ENCODE measurements at places on chromosomes 7 and 10. TPM values are rescaled to one million over a fixed set of nuclear protein-coding genes. Genes with fewer than 3 reads are reported as not detected.

Gene MYL10
- 0.18 TPM for polyA plus RNA-seq

Gene ITIH5
- 10.3 TPM for polyA plus RNA-seq

Gene CRYGN
- polyA plus RNA-seq, result 0.10 TPM

Gene GNAT3
- not detected for polyA plus RNA-seq

Gene ARL5B
- 2.7 TPM for polyA plus RNA-seq

Gene LRGUK
- 0.05 TPM for polyA plus RNA-seq

Gene ANKRD7
- not detected for polyA plus RNA-seq

Gene SUN3
- polyA plus RNA-seq, result not detected

DNA sequence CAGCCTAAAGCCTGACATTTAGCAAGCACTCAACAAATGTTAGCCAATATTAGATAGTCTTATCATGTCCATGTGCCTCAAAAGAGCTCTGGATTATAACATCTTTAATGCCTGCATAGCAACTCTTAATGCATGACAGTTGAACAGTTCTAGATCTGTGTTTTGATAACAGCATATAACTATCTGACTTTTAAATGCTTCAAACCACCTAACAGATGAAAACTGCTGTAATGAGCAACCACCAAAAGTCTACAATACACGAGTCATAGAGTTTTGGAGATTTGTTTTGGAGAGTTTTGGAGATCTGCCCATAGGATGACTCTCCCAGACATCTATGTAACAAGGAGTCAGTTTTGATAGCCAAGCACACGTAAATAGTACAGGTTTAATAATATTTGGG lies 227.3 kb downstream of the TWIST1 start:
- DNase-seq, result peak; percentile 77

- DNase-seq, result no peak
Observed at GRCh38 chr7:5419539-5420066, 4.0 kb downstream of the TNRC18 start.

- no peak for DNase-seq
Observed at GRCh38 chr10:131242007-131242406, 69.5 kb downstream of the TCERG1L start.

DNA sequence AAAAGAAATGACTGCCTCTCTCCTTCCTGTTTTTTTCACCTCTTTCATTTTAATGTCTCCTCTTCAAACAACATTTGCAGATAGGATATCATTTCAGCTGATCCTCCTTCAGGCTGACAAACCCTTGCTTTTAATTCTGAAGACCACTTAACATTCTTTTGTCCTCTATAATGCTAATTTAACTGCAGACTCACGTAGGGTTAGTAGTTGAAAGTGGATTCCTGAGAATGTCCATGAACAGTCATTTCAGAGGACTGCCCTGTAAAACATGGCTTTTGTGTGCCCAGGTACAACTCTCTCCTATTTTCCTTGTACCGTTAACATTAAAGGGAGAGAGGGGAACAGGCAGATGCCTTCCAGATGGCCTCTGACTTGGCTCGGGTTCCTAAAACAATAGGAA lies 524.4 kb downstream of the SDK1 start:
- DNase-seq, result no peak

DNA sequence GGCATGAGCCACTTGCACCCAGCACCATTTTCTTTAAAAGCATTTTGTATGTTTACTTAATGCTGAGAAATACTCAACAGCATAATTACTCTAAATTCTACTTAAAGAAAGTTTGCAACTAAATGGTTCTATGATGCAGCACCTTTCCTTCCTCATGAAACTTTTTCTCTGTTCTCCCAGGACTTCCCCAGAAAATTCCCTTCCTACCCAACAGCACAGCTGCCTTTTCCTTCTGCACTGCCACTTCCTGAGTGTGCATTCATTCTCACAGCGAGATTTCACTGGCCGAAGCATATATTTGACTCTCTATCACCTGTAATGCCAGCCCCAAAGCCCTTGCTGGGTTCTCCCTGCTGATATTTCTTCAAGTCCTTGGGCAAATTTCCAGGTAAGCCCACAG lies 41.5 kb upstream of the DGKI start:
- DNase-seq, result no peak

DNA sequence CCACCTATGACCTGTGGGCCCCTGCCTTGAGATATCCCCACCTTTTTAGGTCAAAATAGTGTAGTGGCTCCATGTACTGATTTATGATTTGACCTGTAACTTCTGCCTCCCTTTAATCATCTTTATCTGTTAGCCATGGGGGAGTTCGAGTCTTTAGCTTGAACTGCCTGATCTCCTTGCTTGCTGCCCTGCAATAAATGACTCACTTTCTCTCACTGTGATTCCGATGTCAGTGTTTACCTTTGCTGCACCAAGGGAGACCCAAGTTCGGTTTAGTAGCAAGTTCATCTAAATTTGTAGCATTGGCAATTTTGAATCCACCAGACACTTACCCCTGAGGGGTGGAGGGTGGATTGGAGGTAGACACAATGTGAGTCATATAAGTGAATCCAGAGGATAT lies 814.6 kb upstream of the AUTS2 start:
- no peak for DNase-seq

DNA sequence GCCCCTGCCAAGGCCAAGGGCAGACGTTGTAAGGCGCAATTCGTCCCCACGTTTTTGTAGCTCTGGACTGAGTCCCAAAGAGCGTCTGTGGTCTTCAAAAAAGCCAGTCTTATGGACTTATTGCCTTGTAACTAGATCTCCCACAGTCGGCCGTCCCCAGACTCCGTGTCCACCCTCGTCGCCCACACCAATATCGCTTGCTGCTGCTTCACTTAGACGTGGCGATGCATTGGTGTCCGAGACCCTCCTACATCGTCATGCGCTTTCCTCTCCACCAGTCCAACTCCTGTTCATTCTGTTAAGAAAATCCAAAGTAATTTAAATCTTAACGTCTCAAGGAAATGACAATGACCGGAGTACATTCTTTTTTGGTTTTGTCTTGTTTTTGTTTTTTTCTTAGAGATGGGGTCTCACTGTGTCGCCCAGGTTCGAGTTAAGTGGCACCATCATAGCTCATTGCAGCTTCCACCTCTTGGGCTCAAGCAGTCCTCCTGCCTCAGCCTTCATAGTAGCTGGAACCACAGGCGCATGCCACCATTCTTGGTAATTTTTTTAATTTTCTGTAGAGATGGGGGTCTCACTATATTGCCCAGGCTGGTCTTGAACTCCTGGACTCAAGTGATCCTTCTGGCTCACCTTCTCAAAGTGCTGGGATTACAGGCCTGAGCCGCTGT lies 851 bp downstream of the KIFBP start:
- no peak for DNase-seq

DNA sequence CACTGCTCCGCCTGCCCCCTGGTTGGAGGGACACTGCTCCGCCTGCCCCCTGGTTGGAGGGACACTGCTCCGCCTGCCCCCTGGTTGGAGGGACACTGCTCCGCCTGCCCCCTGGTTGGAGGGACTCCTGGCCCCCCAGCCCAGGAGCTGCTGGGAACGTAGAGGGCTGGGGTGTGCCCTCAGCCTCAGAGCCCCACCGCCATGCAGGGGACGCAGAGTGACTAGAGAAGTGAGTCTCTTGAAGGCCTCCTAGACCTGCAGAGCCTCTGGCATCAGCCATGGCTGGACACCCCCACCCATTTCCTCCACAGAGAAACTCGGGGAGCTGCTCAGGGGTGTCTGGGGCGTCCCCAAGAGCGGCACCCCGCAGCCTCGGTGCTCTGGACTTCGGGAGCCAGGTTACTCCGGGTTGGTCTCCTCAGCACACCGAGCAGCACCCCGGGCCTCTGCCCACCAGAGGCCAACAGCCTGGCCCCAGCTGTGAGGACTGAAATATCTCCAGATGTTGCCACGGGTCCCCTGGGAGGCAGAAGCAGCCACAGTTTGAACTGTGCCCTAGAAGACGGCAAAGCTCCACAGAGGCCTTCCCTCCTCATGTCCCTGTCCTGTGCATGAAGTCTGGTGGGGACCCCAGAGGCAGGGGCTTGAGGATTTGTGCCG lies 191.9 kb downstream of the ELFN1 start:
- DNase-seq, result no peak

DNA sequence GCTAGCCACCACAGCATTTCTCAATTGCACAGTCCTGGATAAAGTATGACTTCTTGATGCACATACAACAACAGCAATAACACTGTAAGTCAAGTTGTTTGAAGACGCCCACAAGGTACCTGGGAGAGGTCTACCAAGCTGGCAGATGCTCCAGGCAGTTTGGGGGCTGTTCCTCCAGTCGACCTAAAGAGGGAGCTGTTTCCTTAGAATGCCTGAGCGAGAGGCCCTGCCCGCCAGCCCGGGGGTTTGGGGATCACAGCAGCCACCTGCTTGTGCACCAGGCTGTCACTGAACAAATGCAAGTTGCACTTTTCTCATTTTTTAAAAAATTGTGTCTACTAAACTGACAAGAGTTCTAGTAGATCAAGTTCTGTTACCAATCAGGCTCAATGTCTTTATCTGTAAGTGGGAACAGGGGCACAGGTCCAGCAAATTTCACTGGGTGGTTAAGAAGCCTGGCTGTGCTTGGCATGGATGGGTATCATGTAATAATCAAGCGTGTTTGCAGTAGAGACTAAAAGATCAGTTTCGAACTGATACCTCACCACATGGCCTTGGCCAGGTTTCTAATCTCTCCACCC lies 193.8 kb upstream of the ADO start:
- no peak for DNase-seq

DNA sequence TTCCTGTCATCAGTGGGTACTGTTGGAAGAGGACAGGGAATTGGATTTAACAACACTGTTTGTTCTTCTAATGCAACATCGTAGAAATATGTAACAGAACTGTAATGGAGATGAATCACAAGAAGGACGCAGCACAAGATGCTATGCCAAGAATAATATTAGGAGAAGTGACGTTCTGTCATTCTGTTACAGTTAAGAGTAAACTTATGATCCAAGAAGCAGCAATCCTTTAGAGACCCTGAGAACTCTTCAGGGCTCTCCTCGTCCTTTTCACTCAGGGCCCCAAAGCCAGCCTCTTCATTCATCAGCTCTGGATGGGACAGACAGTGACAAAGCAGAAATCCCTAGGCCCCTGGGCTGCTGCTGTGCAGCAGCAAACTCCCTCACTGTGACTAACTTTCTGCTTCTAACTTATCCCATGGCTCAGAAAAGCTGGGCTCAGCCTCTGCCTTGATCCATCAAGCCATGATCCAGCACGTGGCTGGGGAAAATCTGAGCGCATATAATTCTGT lies 8.7 kb upstream of the IL6 start:
- peak; percentile 76 for DNase-seq

DNA sequence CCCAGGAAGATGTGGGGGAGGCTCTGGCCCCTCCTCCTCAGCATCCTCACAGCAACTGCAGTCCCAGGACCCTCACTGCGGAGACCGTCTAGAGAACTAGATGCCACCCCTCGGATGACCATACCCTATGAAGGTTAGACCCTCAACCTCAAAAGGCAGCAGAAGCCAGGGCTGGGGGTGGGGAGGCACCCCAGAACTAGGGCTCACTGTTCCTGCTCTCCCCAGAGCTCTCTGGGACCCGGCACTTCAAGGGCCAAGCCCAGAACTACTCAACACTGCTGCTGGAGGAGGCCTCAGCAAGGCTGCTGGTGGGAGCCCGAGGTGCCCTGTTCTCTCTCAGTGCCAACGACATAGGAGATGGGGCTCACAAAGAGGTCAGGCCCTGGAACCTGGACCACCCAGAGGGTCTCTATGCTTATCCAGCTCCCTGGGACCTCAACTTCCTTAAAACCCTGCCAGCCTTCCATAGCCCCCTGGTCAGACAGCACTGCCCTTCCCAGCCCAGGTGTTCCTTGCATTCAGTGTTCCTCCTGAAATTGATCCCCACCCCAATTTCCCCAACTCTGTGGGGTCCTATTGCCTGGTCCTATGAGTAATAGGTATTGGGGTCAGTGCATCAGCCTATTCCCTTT lies 3.7 kb downstream of the SEMA4G start:
- DNase-seq, result no peak

GRCh38 chr7:135560631-135561030 lies 2.9 kb downstream of the NUP205 start:
- no peak for DNase-seq

DNA sequence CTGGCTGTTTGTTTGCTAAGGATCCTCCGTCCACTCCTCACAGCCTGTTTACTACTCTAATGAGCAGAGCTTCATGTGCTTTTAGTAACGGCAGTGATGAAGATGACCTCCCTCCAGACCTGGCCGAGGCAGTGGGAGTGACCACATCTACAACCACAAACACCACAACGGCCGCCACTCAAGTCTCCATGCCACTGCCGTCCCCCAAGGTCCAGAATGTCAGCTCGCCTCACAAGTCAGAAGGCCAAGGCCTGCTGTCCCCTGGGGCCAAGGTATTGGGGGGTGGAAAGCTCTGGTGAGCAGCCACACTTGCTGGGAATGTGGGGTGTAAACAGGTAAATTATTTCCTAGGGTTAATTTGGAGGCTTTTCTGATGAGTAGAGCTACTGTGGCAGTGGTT lies 926.4 kb downstream of the IPMK start:
- DNase-seq, result no peak

DNA sequence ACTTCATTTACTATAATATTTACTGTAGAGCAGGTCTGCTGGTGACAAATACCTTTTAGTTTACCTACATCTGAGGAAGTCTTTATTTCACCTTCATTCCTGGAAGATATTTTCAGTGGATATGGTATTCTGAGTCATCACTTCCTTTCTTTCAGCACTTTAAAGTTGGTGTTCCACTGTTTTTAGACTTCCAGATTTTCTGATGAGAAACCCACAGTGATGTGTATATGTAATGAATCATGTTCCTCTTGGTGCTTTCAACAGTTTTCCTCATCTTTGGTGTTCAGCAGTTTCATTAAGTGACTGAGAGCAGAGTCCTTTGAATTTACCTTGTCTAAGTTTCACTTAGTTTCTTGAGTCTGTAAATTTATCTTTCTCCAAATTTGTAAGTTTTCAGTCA lies 36.4 kb downstream of the COPG2 start:
- peak; percentile 6 for DNase-seq

- no peak for DNase-seq
Observed at GRCh38 chr7:45036317-45036716, 36.3 kb downstream of the CCM2 start.

DNA sequence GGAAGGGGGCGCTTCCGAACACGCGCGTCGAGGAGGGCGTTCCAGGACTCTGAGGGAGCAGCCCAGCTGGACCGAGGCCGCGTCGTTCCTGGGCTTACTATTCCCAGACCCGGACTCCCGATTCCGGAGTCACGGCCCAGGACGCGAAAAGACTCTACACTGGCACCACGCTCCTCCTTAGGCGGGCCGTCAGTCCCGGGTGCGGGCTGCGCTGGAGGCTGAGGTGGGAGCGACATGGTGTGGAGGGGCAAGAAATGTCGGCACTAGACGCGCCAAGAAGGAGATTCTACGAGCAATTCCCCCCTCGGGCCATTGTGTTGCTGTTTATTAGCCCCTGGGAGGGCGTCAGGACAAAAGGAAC lies 584 bp upstream of the RUNDC3B start:
- DNase-seq, result no peak

- DNase-seq, result no peak
Observed at GRCh38 chr10:119503821-119504220, 38.7 kb downstream of the RGS10 start.

- DNase-seq, result no peak
Observed at GRCh38 chr10:78626471-78626870, 442.3 kb upstream of the ZMIZ1 start.

DNA sequence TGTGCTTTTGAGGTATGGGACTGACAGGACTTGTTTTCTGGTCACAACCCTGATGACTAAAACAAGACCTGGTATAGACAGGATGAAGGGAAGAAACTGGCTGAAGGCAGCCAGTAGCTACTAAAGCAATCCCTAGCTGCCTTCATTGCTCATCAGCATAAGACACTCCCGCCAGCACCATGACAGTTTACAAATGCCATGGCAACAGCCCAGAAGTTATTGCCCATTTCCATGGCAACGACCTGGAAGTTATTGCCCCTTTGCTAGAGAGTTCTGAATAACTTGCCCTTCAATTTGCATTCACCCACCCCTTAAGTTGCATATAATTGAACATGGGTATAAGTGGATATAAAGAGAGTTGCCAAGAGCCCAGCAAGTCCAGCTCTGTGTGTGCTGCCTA lies 169.6 kb upstream of the FAM171A1 start:
- no peak for DNase-seq

Data from BJ (cell line).